NCI-H1092 treated with DMSO at 0.1 percent for 48 hours (cell line): ENCODE measurements at places on chromosomes 16 and 17.

GRCh38 chr16:70594569-70594968 is 51.8 kb upstream of the IL34 start:
- DNase-seq = peak; percentile 1

DNA sequence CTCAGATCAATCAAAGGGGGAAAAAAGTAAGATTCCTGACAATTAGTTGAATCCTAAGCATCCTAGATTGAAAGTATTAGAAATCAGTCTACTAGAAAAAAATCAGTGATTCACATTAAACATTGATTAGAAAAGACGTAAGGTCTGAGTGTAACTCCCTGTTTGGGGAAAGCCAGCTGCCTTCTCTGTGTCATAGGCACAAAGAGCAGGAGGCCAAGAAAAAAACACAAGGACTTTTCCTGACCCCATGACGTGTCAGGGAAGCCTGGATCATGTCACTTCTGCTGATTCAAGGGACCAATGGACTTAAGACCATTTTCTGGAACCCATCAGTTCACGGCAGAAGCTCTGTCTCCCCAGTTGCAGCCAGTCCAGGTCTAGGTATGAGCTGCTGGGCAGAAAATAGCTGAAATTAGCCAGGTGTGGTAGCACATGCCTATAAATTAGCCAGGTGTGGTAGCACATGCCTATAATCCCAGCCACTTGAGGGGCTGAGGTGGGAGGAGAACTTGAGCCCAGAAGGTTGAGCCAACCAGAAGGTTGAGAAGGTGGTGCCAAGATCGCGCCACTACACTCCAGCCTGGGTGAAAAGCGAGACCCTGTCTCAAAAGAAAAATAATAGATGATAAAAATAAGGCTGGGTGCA is 35.9 kb downstream of the RANBP10 start:
- no peak for DNase-seq

DNA sequence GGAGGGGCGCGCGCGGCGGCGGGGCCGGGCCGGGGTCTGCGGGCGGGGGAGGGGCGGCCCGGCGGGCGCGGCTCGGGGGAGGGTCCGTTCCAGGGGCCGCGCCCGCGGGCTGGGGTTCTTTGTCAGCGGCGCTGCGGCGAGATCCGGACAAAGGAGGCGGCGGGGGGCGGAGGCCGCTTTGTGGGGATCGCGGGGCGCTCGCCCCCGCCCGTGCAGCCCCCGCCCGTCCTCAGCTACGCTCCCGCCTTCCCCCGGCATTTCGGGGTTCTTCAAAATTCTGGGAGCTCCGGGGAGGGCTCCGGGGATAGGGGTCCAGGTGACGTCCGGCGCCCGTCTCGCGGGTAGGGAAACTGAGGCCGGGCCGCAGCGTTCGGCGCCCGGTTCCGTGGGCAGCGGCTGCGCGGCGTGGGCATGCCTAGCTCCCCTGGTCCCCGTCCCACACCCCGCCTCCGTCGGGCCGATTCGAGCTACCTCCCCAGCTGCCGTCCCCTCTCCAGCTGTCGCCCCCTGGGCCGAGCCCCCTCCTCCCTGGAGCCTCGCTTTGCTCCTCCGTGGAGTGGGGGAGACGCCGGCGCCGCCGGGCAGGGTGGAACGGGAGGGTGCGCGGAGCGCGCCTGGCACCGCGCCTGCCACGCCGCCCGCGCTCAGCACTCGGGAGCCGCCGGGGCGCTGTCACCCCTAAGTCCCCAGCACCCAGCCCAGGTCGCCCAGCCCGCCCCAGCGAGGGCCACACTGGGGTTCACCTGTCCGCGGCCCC is 546 bp downstream of the SNN start:
- no peak for DNase-seq

DNA sequence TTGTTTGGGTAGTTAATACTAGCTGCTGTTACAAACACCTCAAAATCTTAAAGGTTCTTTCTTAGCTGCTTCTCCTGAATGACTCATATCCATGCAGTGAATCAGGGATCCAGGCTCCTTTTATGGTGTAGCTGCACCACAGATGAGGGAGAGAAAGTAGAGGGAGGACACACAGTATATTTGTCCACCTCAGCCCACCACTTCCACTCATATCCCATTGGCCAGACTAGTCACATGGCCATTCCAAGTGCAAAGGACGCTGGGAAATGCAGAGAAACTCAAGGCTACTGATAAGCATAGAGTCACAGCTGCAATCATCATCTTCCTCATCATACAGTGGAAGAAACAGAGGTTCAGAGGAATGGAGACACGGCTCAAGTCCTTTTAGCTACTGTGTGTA is 63.8 kb downstream of the GSG1L start:
- DNase-seq = no peak

GRCh38 chr16:2914233-2914632 is 2.5 kb downstream of the FLYWCH1 start:
- DNase-seq = no peak
